ENCODE measurements at places on chromosomes 4 and X.
A peak's percentile ranks its signal among the peaks of the same experiment; 100 is the strongest.

GRCh38 chrX:114344756-114345349, 239.0 kb upstream of the HTR2C start:
- H3K27ac ChIP-seq, result no peak overlapping the region
- peak; percentile 60 for DNase-seq
- no peaks in the 10 kb centered on the region for H3K36me3 ChIP-seq
- H3K27me3 ChIP-seq, result no peaks in the 10 kb centered on the region
- H3K4me3 ChIP-seq, result no peak overlapping the region
- no peaks in the 10 kb centered on the region for H3K4me1 ChIP-seq

- H3K4me3 ChIP-seq, result no peak overlapping the region
- no peak overlapping the region for H3K27ac ChIP-seq
These were observed 266.7 kb upstream of the MAGEB2 start for GRCh38 chrX:29948653-29949052.

- H3K27me3 ChIP-seq, result no peaks in the 10 kb centered on the region
- no peak for DNase-seq
- no peaks in the 10 kb centered on the region for H3K36me3 ChIP-seq
- no peak overlapping the region for H3K27ac ChIP-seq
- no peaks in the 10 kb centered on the region for H3K4me1 ChIP-seq
- H3K4me3 ChIP-seq, result no peak overlapping the region
These were observed 573.6 kb downstream of the ADGRL3 start for GRCh38 chr4:61773655-61774245.

GRCh38 chr4:139749835-139750498, 84.3 kb downstream of the MGST2 start:
- H3K4me3 ChIP-seq, result no peak overlapping the region
- DNase-seq, result no peak
- H3K4me1 ChIP-seq, result peaks cover 49% of the 10 kb centered on the region
- H3K36me3 ChIP-seq, result no peaks in the 10 kb centered on the region
- H3K27me3 ChIP-seq, result no peaks in the 10 kb centered on the region

- no peak for DNase-seq
- no peaks in the 10 kb centered on the region for H3K27me3 ChIP-seq
- H3K27ac ChIP-seq, result peak overlapping the region; percentile 47
- peaks cover 53% of the 10 kb centered on the region for H3K4me1 ChIP-seq
- H3K4me3 ChIP-seq, result peak overlapping the region; percentile 13
- H3K36me3 ChIP-seq, result no peaks in the 10 kb centered on the region
These were observed 17.0 kb downstream of the ENOX2 start for GRCh38 chrX:130885996-130886395.

DNA sequence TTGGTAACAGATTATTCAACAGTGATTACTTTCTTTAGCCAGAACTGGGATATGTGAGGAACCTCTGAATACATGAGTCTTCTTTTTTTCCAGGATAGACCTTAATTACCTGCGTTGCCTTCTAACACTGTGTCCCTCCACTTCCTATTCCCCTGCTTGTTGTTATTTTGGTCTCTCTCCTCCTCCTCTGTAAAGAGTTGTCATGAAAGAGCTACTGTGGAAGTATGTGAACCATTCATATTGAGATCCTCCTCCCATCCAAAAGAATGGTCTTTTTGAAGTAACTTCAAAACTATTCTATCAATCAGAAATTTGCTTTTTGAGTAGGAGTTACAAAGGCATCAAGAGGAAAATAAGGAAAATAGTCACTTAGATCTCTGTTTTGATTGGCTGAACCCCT, 420.0 kb upstream of the TENM3 start:
- no peaks in the 10 kb centered on the region for H3K27me3 ChIP-seq
- no peak overlapping the region for H3K27ac ChIP-seq
- H3K4me3 ChIP-seq, result no peak overlapping the region

- H3K27ac ChIP-seq, result no peak overlapping the region
- H3K4me3 ChIP-seq, result no peak overlapping the region
- H3K27me3 ChIP-seq, result no peaks in the 10 kb centered on the region
- H3K4me1 ChIP-seq, result no peaks in the 10 kb centered on the region
These were observed 210.1 kb upstream of the FAT4 start for GRCh38 chr4:125104616-125105015.

DNA sequence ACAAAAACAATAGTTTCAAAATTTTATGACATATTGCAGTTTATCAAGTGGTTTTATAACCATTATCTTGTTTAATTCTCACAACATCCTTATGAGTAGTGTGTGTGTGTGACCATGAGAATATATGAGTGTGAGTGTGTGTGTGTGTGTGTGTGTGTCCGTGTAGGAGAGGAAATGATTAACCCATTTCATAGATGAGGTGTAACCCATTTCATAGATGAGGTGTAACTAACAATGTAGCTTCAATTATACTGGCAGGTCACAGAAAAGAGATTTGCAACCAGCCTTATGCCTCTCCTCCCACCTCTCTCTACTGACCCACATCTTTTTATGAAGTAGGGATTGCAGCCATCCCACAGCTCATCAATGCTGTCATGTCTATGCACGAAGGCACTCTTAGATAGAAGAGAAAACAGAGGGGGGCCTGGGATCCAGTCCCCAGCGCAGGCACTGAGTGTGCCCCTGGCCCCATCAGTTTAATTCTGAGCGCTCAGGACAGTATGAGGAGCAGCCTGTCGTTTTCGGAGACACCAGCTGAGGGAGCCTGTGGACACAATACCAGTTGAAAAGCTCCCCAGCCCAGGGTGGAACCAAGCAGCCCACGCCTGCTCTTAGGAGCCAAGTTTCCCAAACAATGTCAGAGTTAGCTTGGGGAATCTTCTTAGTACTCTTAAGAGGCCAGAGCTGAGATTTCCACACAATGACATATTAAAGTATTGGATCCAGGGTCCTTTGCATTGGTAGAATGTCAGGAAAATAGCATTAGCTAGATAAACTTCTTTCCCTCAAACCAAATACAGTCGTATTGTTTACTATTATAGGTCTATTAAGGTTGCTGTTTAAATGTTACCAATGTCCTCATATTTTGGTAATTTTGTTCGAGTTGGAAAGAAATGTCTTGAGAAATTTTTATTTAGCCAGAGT, 88.6 kb downstream of the PALLD start:
- no peaks in the 10 kb centered on the region for H3K27me3 ChIP-seq
- H3K4me1 ChIP-seq, result peaks cover 7% of the 10 kb centered on the region

DNA sequence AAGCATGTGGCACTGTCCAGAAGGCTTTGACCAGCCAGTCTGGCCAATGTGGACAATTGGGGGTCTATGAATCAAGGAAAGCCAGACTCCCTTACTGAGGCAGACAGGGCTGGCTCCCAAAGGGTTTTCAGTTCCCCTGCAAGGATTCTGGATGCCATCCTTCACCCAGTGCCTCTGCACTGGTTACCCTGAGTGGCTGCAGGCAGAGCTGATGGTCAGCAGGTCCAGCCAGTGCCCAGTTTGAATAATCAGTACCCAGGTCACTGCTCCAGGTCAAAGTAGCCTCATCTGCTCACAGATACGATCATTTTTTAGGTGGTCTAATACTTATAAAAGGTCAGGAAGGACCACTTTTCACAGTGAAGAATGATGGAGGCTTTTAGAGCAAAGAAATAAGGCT, 52.2 kb upstream of the MAMLD1 start:
- H3K27ac ChIP-seq, result no peak overlapping the region
- no peak for DNase-seq
- no peak overlapping the region for H3K4me3 ChIP-seq
- H3K4me1 ChIP-seq, result no peaks in the 10 kb centered on the region

DNA sequence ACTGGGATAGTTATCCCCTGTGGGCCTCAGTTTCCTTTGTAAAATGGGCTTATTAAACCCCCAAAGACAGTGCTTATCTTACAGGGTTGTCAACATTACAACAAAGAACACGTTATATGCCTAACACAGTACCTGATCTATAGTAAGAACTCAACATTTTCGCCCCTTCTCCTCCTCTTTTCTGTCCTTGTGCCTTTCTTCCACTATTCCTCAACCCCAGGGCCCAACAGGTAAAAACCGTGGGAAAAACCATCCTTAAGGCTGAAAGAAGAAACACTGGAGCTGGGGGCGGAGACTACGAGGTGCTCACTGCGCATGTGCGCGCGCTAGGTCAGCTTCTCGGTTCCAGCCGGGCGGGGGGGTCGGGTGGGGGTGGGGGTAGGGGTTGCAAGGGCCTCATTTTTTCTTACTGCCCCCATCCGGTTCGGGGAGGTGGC, 426 bp upstream of the XIAP start:
- DNase-seq, result no peak
- no peaks in the 10 kb centered on the region for H3K36me3 ChIP-seq
- H3K4me3 ChIP-seq, result peak overlapping the region; percentile 50
- no peaks in the 10 kb centered on the region for H3K4me1 ChIP-seq

DNA sequence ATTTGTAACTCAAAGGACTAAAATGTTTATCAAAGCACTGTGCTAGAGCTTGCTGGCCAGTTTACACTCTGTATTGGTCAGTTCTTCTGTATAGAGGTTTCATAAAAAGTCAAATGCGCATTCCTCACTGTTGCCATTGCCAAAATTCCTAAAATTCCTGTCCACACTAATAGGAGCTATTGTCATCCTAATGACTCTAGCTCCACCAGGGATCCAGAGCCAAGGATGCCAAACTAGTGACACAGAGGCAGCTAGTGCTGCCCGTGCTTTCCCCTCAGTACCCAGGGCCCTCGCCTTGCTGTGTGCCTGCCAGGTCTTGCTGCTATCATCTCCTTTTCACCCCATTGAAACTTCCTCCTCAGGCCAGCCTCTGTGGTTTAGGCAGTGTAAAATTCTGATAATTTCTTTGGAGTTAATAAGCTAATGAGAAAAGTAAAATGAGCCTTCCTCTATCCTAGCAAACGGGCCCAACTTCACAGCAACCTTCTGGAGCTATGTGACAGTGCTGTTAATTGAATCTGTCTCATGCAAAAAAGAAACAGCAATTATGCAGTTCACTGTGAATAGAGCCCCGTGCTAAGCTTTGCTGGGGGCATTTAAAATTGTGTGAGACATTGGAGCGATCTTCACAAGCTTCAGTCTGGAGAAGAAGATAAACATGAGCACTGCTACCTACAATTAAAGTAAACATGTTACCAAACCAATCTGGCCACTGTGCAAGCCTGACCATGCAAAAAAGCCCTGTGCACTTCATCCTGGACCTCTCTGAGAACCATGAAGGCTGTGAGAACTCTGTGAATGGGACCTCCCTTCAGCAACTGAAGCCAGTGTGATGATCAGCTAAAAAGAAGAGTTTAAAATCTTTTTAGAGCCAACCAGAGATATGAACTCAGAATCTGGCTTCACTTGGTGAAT, 43.1 kb upstream of the FGF2 start:
- no peak overlapping the region for H3K4me3 ChIP-seq
- no peaks in the 10 kb centered on the region for H3K36me3 ChIP-seq
- H3K27ac ChIP-seq, result peak overlapping the region; percentile 5
- H3K4me1 ChIP-seq, result no peaks in the 10 kb centered on the region

GRCh38 chr4:158873795-158874401, 105.1 kb downstream of the FNIP2 start:
- no peak overlapping the region for H3K27ac ChIP-seq
- peaks cover 10% of the 10 kb centered on the region for H3K36me3 ChIP-seq
- DNase-seq, result no peak
- no peaks in the 10 kb centered on the region for H3K27me3 ChIP-seq

- H3K27me3 ChIP-seq, result no peaks in the 10 kb centered on the region
- no peaks in the 10 kb centered on the region for H3K4me1 ChIP-seq
- H3K36me3 ChIP-seq, result no peaks in the 10 kb centered on the region
- no peak overlapping the region for H3K27ac ChIP-seq
- no peak overlapping the region for H3K4me3 ChIP-seq
These were observed 32.3 kb upstream of the IRF2 start for GRCh38 chr4:184506527-184507121.

- no peaks in the 10 kb centered on the region for H3K36me3 ChIP-seq
- H3K4me3 ChIP-seq, result no peak overlapping the region
- H3K27ac ChIP-seq, result no peak overlapping the region
- peaks cover 21% of the 10 kb centered on the region for H3K4me1 ChIP-seq
- no peaks in the 10 kb centered on the region for H3K27me3 ChIP-seq
- DNase-seq, result peak; percentile 67
These were observed 178.8 kb downstream of the SNCA start for GRCh38 chr4:89657931-89658700.

GRCh38 chr4:152939621-152940020, 3.5 kb downstream of the FHDC1 start:
- DNase-seq, result no peak
- peaks cover 94% of the 10 kb centered on the region for H3K27me3 ChIP-seq
- no peaks in the 10 kb centered on the region for H3K36me3 ChIP-seq
- peaks cover 2% of the 10 kb centered on the region for H3K4me1 ChIP-seq
- H3K4me3 ChIP-seq, result no peak overlapping the region
- no peak overlapping the region for H3K27ac ChIP-seq

GRCh38 chrX:115467961-115468360, 93.0 kb upstream of the PLS3 start:
- H3K36me3 ChIP-seq, result no peaks in the 10 kb centered on the region
- H3K27me3 ChIP-seq, result no peaks in the 10 kb centered on the region
- H3K4me3 ChIP-seq, result no peak overlapping the region
- no peaks in the 10 kb centered on the region for H3K4me1 ChIP-seq
- no peak for DNase-seq
- no peak overlapping the region for H3K27ac ChIP-seq

DNA sequence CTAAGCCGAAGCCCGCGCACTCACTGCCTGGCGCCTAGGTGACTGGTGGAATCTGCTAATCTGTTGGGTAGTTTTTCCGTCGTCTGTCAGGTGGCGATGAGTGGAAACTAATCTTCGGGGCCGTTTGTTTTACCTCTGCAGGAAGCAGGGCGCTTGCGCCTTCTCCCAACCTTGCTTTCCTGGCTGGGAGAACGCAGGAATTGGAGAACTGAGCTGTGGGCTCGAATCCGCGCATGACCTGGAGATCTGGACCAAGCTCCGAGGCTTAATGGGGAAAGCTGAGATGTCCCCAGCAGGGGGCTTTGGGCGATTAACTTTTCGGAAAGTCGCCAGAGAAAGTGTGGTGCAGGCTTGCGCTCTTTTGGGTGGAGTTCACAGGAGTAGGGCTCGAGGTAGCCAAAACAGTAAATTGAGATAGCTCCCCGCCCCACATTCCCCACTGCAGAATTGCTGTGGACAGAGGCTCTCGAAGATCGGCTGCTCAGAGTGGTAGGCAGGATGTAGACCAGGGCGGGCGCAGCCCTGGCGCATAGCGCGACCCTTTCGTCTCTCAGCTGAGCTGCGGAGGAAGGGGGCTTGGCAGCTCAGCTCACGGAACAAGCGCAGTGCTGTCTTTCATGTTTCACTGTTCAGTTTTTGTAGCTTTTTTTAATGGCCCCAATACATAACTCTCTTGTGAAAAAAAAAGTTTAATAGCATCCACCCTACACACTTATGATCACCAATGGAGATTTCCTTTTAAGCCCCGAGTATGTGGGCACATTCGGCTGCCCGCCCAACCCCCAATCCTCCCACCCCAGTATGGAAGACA, 2.7 kb upstream of the FGF5 start:
- no peak overlapping the region for H3K27ac ChIP-seq
- DNase-seq, result peak; percentile 15

DNA sequence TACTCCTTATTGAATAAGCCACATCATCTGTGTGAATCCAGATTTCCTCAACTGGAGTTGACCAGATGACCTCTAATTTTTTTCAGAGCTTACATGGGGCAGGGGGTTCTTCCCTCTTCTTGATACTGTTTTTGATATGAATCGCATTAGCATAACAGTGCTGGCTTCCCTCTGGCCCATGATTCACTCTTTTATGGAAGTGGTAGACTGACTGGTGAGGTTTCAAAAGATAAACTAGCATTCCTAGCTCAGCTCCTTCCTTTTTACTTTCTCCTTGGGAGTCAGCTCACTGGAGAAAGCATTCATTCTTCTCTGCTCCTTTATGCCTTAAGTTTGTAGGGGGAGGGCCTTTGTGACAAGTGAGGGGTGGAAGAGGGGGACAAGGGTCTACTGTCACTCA, 161.0 kb upstream of the FGF13 start:
- H3K36me3 ChIP-seq, result no peaks in the 10 kb centered on the region
- DNase-seq, result no peak
- no peak overlapping the region for H3K27ac ChIP-seq
- no peaks in the 10 kb centered on the region for H3K4me1 ChIP-seq
- H3K27me3 ChIP-seq, result no peaks in the 10 kb centered on the region

GRCh38 chr4:14816623-14817261, 185.5 kb upstream of the CPEB2 start:
- DNase-seq, result no peak
- H3K4me3 ChIP-seq, result no peak overlapping the region
- no peaks in the 10 kb centered on the region for H3K36me3 ChIP-seq
- no peaks in the 10 kb centered on the region for H3K4me1 ChIP-seq
